Breast epithelium (tissue), 4 donors: ENCODE measurements at places on chromosomes 6 and 20. TPM values are rescaled to one million over a fixed set of nuclear protein-coding genes. Genes with fewer than 3 reads are reported as not detected.

PACRG gene
- total RNA-seq: 4.6 TPM

- H3K27ac ChIP-seq: peak overlapping the region; percentile 8
- H3K27me3 ChIP-seq: no peaks in the 10 kb centered on the region
- no peaks in the 10 kb centered on the region for H3K4me1 ChIP-seq
- H3K4me3 ChIP-seq: no peak overlapping the region
These were observed 29.2 kb upstream of the CEP85L start for GRCh38 chr6:118680452-118681095.

ADGB gene
- not detected for total RNA-seq

TCP11 gene
- total RNA-seq: 0.66 TPM

GRCh38 chr20:54435015-54435414 is 40.4 kb upstream of the DOK5 start:
- H3K27me3 ChIP-seq: no peaks in the 10 kb centered on the region
- H3K36me3 ChIP-seq: no peaks in the 10 kb centered on the region
- DNase-seq: no peak
- no peak overlapping the region for H3K4me3 ChIP-seq

DNA sequence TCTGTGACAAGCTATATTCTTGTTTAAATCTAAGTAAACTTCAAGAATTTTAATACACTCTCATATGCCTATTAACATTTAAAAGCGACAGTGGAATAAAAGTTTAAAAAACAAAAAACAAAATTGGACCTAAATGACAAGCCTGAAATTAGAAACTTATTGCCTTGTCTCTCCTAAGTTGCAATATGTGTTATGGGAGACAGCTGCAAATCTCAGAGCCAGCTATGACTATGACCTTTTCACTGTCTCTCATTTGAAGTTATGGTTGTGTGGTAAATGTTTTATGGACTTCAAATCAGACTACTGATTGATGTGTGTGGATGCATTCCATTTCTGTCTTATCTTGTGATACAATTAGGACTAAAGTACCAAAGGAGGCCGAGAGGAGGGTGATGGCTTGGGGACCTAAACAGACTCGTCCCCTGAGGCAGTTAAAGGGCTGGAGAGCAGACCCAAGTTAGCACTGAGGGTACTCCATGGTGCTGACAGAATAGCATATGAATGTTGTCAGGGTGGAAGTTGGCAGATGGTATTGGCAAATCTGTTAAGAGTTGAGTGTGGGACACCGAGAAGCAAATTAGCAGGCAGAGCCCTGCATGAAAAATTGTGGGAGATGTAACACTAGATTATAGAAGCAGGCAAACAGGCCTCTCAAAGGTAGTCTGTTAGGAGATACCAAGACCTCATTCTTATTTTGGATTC is 930.1 kb upstream of the MAN1A1 start:
- no peak overlapping the region for H3K27ac ChIP-seq
- no peaks in the 10 kb centered on the region for H3K4me1 ChIP-seq
- no peaks in the 10 kb centered on the region for H3K27me3 ChIP-seq
- no peak overlapping the region for H3K4me3 ChIP-seq
- no peak for DNase-seq

PCMTD2 gene
- 77.6 TPM for total RNA-seq

GRCh38 chr20:5843054-5843592 is 92.9 kb downstream of the SHLD1 start:
- H3K27ac ChIP-seq: no peak overlapping the region
- H3K4me3 ChIP-seq: no peak overlapping the region
- H3K27me3 ChIP-seq: no peaks in the 10 kb centered on the region
- H3K4me1 ChIP-seq: no peaks in the 10 kb centered on the region

- H3K36me3 ChIP-seq: no peaks in the 10 kb centered on the region
- no peaks in the 10 kb centered on the region for H3K27me3 ChIP-seq
- no peaks in the 10 kb centered on the region for H3K4me1 ChIP-seq
- DNase-seq: no peak
- peak overlapping the region; percentile 79 for H3K27ac ChIP-seq
These were observed 191.2 kb upstream of the RREB1 start for GRCh38 chr6:6916598-6916997.

GRCh38 chr20:8524101-8525016 is 392.3 kb downstream of the PLCB1 start:
- DNase-seq: no peak
- H3K4me1 ChIP-seq: no peaks in the 10 kb centered on the region
- no peaks in the 10 kb centered on the region for H3K27me3 ChIP-seq
- no peak overlapping the region for H3K4me3 ChIP-seq
- no peak overlapping the region for H3K27ac ChIP-seq
- H3K36me3 ChIP-seq: no peaks in the 10 kb centered on the region

ZNF184 gene
- total RNA-seq: 3.8 TPM

SNRPB gene
- total RNA-seq: 207 TPM

KCNG1 gene
- 7.0 TPM for total RNA-seq

DNA sequence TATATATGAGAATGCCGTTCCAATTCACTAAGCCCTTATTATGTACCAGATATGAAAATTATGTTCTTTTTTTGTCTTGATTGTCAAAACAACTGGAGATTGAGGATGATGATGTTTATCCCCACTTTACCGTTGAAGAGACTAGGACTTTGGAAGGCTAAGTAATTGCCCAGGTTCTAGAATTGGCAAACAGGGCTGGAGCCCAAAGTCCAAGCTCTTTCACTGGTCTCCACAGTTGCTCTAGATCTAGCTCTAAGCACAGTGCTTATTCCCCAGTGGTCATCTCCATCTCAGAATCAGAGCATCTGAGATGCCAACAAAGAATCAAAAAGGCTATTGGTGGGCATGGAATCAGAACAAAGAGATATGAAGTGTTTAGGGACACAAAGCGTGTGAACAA is 215.3 kb upstream of the FOXA2 start:
- no peak for DNase-seq
- no peak overlapping the region for H3K4me3 ChIP-seq
- no peak overlapping the region for H3K27ac ChIP-seq

GRCh38 chr6:29943053-29943966 is 978 bp downstream of the HLA-A start:
- no peaks in the 10 kb centered on the region for H3K4me1 ChIP-seq
- no peaks in the 10 kb centered on the region for H3K27me3 ChIP-seq
- no peaks in the 10 kb centered on the region for H3K36me3 ChIP-seq
- no peak for DNase-seq
- H3K27ac ChIP-seq: peak overlapping the region; percentile 88

DNA sequence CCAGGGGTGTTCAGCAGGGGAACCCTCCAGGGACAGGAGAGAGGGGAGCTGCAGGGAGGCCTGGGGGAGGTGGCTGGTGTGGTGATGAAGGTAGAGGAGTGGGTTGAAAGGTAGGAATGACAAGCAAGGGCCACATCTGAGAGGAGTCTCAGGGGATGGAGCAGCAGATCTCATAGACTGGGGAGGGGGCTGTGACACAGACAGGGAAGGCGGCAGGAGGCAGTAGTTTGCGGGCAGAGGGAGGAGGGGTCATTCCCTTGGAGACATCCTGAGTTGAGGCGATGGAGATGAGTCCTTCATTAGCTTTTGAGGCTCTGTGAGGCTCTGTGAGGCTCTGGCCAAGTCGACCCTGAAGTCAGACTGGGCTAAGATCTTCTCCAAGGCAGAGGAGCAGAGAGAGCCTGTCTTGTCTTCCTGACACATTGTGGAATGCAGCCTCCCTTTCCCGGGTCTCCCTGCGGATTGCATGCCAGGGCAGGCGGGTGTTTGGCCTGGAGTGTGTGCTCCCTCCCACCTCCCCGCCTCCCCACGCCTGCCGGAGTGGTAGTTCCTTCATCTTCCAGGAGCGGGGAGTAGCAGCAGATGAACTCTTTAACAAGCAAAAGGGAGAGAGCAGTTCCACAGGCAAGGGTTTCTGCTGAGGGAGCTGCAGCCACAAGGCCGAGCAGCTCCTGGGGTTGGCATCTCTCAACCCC is 34.3 kb upstream of the MLN start:
- peaks cover 5% of the 10 kb centered on the region for H3K4me1 ChIP-seq
- no peak overlapping the region for H3K27ac ChIP-seq
- H3K4me3 ChIP-seq: no peak overlapping the region
- no peaks in the 10 kb centered on the region for H3K27me3 ChIP-seq
- no peak for DNase-seq
- no peaks in the 10 kb centered on the region for H3K36me3 ChIP-seq

PRL gene
- 0.29 TPM for total RNA-seq

- peaks cover 3% of the 10 kb centered on the region for H3K36me3 ChIP-seq
- no peak for DNase-seq
- no peaks in the 10 kb centered on the region for H3K27me3 ChIP-seq
- no peak overlapping the region for H3K27ac ChIP-seq
These were observed 41.5 kb downstream of the DSE start for GRCh38 chr6:116412270-116412669.

SAMD3 gene
- 0.33 TPM for total RNA-seq

DNA sequence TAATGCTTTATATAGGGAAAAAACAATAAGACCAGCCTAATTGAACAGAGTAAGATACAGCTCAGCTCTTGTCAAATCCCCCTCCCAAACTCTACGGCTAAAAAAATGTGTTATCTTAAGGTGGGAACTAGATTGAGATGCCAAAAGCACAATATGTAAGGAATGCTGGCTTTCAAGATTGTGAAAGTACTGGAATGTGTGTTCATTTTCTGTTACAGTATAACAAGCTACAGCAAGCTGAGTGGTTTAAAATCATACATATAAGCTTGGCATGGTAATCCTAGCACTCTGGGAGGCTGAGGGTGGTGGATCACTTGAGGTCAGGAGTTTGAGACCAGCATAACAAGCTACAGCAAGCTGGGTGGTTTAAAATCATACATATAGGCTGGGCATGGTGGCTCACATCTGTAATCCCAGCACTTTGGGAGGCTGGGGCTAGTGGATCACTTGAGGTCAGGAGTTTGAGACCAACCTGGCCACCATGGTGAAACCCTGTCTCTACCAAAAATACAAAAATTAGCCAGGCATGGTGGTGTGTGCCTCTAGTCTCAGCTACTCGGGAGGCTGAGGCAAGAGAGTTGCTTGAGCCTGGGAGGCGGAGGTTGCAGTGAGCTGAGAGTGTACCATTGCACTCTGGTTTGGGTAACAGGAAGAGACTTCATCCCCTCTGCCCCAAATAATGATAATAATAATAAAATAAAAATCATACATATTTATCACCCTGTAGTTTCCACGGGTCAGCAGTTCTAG is 297.7 kb downstream of the DOK5 start:
- no peaks in the 10 kb centered on the region for H3K27me3 ChIP-seq
- no peaks in the 10 kb centered on the region for H3K36me3 ChIP-seq
- no peaks in the 10 kb centered on the region for H3K4me1 ChIP-seq
- H3K27ac ChIP-seq: no peak overlapping the region

CST5 gene
- total RNA-seq: not detected

SMPDL3A gene
- total RNA-seq: 17.0 TPM

OTOR gene
- total RNA-seq: not detected
